Left cardiac atrium (tissue), 4 donors: ENCODE measurements at places on chromosomes 16 and 17.

- no peak for DNase-seq
Measured at GRCh38 chr16:75614066-75614897, 8.8 kb downstream of the ADAT1 start.

DNA sequence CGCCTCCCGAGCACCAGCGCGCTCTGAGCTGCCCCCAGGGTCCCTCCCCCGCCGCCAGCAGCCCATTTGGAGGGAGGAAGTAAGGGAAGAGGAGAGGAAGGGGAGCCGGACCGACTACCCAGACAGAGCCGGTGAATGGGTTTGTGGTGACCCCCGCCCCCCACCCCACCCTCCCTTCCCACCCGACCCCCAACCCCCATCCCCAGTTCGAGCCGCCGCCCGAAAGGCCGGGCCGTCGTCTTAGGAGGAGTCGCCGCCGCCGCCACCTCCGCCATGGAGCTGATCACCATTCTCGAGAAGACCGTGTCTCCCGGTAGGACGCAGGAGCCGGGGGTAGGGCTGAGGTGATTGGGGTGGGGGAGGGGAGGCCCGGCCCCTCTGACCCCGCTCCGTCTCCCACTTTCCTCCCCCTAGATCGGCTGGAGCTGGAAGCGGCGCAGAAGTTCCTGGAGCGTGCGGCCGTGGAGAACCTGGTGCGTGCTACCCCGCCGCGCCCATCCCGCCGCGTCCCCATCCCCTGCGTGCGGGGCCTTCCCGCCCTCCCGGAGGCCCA is 329 bp downstream of the KPNB1 start:
- no peak for DNase-seq

DNA sequence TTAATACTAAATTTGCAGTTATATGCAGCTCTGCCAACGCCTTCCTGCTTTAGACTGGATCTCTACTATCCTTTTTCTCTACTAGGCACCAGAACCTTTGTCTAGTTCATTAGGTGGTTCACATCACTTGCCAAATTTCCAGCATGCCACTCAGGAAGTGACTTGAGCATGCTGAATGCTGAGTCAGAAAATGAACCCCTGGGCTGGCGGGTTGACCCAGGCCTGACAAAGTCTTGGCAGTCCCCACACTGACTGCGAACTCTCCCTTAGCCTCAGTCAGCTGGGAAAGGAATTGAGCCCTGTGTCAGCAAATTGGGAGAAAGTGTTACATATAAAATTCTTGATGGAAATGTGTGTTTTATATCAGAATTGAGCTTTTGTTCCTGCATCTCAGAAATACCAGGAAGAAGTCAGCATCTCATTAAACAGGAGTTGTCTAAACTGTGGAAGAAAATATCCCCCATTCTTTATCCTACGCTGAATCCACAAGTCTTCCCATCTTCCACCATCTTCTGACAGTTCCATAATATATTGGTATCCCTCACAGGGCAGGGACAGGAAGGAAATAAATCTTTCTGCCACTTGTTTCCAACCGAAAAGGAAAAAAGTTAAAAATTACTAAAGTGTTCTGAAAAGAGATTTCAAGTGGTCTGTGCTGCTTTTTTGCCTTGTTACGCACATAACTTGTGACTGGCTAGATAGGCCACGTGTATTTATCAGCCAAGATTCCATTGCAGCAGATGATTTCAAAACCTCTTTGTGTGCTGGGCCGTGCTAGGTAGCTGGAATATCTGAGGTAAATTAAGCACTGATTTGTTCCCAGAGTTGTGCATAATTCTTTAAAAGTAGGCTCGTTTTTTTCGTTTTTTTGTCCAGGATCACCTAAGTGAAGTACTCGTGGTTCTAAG is 16.7 kb upstream of the SLC12A3 start:
- peak; percentile 54 for DNase-seq

GRCh38 chr17:33492731-33493265 is 199.7 kb upstream of the ASIC2 start:
- DNase-seq = no peak

GRCh38 chr17:37834168-37834567 is 89.3 kb upstream of the HNF1B start:
- DNase-seq = no peak

- no peak for DNase-seq
Measured at GRCh38 chr17:75847614-75848522, 3.7 kb upstream of the UNC13D start.

DNA sequence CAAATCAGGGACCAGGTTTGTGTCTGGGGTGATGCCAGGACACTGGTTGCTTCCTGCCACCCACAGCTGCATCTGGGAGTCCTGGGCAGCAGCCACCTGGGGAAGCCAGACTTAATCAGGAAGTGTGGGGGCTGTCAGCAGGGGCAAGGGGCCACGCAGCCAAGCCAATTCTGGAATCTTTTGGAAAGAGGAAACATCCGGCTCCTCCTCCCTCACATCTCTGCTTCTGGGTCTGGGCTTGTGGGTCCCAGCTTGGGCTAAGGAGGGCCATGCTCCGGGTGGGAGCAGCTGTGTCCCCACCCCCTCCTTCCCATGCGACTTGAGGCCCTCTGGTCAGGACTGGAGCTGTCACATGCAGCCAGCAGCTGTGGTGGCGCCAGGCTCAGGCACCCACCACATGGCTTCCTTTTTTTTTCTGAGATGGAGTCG is 37.0 kb upstream of the CCDC182 start:
- no peak for DNase-seq

DNA sequence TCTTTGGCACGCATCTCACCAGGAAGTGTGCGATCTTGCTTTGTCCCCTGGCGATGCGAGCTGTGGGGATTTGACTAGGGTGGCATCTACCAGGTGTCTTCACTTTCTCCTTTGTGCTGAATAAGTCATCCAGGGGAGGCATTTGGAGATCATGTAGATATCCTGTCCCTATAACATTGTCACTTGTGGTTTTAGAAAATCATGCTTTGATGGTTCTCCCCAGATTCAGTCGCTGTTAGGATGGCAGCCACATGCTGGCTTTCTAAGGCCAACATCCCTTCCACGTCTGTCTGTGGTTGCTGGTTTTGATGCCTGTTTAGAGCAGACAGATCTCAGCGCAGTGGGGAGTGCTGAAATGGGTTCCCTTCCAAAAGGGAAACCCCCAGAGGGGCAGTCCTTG is 2.5 kb downstream of the ADAD2 start:
- DNase-seq = no peak

DNA sequence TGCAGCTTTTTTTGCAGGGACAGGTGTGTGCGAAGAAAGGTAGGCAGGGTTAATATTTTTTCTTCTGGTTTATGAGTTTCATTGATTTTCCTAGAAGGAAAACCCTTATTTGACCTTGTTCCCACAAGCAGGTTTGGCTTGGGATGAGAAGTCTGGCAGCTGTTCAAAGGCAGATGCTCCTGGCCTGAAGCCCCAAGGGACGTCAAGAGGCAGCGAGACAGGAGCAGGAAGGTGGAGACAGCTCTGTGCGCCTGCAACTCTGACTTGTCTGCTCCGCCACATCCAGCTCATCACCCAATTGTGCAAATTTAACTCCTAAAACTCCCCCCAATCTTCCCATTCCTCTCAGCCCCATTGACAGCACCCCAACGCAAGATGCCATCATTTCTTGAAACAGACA is 136.8 kb upstream of the XYLT1 start:
- no peak for DNase-seq

- no peak for DNase-seq
Measured at GRCh38 chr17:44071198-44071520, 624 bp downstream of the G6PC3 start.

DNA sequence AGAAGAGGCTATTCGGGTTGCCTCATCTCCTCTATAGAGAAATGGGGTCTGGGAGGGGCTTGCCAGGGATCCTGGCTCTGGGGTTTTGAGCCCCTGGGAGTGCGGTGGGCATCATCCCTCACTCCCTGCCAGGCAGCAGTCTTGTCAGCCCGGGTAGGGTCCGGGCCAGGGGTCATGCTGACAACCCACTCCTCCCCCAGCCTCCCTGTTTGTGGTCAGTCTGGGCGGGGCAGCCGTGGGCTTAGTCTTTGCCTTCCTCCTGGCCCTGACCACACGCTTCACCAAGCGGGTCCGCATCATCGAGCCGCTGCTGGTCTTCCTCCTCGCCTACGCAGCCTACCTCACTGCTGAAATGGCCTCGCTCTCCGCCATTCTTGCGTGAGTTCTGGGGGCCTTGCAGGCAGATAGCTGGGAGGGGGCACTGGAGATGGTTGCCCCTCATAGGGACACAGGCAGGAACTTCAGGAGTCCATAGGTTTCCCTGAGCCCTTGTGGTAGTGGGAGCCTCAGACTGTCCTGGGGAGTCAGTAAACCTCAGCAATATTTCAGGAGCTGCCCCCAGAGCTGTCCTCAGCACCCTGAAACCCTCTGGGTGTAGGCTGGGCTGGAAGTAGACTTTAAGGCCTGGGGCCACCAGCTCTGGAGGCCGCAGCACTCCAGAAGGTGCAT is 6.9 kb downstream of the SLC9A5 start:
- no peak for DNase-seq

DNA sequence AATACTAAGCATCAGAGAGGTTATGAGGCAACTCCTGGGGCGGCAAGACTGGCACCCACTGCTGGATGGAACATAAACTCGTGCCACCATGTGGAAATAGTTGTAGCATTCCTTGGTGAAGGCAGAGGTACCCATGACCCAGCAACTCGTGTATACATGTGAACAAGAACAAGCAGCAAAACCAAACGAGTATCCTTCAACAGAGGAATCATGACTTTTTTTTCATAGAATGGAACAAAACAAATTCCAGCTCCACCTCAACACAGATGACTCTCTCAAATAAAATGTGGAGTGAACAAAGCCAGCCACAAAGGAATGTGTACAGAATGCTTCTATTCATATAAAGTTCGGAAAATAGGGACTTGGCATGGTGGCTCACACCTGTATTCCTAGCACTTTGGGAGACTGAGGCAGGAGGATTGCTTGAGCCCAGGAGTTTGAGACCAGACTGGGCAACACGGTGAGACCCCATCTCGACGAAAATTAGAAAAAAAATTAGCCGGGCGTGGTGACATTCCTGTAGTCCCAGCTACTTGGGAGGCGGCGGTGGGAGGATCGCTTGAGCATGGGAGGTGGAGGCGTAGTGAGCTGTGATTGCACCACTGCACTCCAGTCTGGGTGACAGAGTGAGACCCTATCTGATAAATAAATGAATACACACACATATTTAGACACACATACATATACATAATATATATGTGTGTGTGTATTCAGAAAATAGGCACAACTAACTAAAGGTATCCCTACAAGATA is 35.3 kb downstream of the B9D1 start:
- DNase-seq = no peak

DNA sequence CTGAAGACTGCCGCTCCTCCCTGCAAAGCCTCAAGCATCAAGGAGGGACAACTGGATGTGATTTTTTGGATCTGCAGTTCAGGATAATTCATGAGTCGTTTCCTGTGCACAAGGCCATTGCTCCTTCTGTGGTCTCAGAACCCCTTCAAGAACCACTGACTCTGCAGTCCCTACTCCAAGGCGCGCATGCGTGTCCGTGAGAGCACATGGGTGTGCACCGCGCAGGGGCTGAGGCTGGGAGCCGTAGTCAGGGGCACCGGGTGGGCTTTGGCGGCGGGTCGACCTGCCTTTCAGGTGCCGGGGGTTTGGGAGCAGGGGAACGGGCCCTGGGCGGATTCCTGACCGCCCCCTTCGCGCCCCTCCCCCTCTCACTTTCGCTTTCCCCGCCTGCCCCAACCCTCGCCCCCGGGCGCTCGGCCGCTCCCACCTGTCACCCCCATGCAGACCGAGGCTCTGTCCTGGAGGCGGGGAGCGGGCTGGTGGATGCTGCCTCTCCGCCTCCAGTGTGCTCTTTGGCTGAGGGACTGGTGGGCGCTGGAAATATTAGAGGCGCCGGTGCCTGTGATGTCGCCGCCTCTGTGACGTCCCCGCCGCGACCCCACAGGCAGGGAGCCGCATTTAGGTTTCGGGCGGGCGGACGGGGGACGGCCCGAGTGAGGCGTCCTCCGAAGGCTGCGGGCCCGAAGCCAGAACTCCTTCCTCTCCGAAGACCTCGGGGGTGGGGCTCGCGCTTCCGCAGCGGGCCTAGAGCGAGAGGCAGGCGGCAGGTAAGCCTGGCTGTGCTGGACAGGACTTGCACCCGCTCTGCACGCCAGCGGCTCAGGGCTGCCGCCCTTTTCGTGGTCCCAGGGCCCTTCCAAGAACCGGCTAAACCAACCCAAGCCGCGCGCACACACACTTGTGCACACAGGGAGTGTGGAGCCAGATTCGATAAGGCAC is at the start of gene SPATA32:
Gene SPATA32, minus strand, starts transcription at position 518 of the 939 bp plus-strand sequence. Its CDS starts 78 bp downstream, at position 440.
- DNase-seq = peak; percentile 75

GRCh38 chr16:71919035-71919434 is 23.7 kb downstream of the IST1 start:
- no peak for DNase-seq
